ENCODE measurements at places on chromosomes 12 and 14.

- DNase-seq: no peak
Observed at GRCh38 chr12:107618106-107618505, 67.5 kb upstream of the PWP1 start.

- peak; percentile 24 for DNase-seq
Observed at GRCh38 chr12:81083906-81084513, 6.1 kb downstream of the ACSS3 start.

- no peak for DNase-seq
Observed at GRCh38 chr12:56034586-56035332, 7.0 kb upstream of the RPS26 start.

GRCh38 chr12:7864601-7865150 lies 8.0 kb downstream of the SLC2A14 start:
- DNase-seq: no peak
